ENCODE measurements at places on chromosomes 7 and 10.

DNA sequence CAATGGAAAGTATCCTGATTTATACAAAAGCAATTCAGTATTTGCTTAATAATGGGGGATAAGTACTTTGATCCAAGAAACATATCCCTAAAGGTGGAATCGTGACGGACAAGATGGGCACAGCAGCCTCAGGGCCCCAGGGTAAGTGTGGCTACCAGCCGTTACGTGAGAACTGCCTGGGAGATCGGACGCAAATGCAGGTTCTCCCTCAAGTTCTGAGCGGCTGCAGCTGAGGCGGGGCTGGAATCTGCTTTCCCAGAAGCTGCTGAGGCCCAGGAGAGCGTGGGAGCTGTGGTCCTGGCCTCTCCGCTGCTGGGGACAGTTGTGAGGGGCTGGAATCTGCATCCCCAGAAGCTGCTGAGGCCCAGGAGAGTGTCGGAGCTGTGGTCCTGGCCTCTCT is 13.5 kb downstream of the FOXL3 start:
- DNase-seq, result no peak

DNA sequence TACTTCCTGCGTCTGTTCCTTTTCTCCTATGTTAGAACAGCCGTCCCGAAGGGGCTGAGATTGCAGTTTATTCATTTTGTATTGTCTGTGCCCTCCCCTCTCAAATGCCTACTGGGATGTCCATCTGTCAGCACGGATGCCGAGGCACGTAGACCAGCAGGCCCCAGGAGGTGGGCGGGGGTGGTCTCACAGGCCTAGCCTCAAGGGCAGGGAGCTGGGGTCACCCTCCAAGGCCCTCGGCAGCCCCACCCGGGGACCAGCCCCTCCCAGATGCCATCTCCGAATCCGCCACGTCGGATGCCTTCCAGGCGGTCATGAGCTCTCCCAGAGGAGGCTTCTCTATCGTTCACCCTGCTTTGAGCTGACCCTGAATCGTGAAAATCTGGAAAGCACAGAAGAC is 59.7 kb downstream of the ELFN1 start:
- no peak for DNase-seq

- DNase-seq, result no peak
Measured at GRCh38 chr10:22705527-22705926, 8.9 kb downstream of the PIP4K2A start.

- no peak for DNase-seq
Measured at GRCh38 chr7:762885-763284, 35.8 kb upstream of the PRKAR1B start.

- DNase-seq, result no peak
Measured at GRCh38 chr10:73865459-73866442, 8.6 kb downstream of the CAMK2G start.

- DNase-seq, result no peak
Measured at GRCh38 chr7:6590645-6591110, 857 bp downstream of the INTS15 start.

GRCh38 chr7:149415391-149416071 is 45.3 kb downstream of the ZNF777 start:
- DNase-seq, result no peak

GRCh38 chr7:77542895-77543294 is 5.8 kb downstream of the PTPN12 start:
- DNase-seq, result no peak

DNA sequence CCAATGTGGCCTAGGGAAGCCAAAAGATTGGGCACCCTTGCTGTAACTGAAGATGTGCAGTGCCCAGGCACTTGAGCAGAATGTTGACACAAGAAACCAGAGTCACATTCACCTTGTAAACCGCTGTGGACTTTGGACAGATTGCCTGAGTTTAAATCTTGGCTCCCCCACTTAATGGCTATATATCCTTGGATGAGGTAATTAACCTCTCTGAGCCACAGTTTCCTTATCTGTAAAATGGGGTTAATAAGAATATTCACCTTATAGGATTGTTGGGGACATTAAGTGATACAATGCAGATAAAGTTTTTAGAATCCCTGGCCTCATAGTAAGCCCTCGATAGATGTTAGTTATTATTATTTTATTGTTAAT is 331.0 kb downstream of the LRMDA start:
- DNase-seq, result no peak

- DNase-seq, result no peak
Measured at GRCh38 chr10:11835704-11836103, 12.5 kb downstream of the PROSER2 start.

GRCh38 chr7:95684037-95684436 is 87.7 kb upstream of the PDK4 start:
- peak; percentile 46 for DNase-seq

DNA sequence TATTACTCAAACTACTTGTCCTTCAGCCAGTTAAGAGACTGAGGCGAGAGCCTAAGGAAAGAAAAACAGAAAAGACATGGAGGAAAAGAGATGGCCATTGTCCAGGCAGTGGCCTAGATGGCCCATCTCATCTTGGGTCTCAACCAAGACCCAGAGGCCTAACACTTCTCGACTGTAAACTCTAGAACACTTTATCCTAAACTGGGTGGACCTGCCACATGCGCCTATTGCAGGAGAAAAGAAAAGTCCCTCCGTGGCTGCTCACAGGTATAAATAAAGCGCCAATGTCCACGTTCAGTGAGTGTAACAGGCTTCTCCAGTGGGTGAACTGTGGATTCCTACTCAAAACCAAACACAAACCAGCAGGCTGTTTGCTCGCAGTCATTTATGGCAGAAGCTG is 92.7 kb upstream of the DDC start:
- no peak for DNase-seq

- DNase-seq, result peak; percentile 33
Measured at GRCh38 chr7:127253281-127254162, 781 bp upstream of the GRM8 start.

DNA sequence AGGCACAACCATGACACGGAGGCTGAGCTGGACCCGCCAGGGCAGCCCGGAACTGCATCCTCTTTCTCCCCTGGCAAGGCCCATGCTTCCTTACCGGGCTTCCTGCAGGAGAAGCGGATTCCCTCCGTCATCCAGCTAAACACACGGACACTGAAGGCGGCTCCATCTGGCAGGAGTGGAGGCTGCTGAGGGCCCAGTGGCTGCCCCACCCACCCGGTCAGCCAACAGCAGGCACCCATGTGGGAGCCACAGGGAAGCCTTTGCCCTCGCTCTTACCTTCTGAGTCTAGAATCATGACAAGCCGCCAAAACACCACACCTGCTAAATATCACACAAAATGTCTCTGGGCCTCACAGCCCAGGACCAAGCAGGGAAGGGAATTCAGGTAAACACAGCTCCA is 321.6 kb upstream of the RNF32 start:
- DNase-seq, result no peak

DNA sequence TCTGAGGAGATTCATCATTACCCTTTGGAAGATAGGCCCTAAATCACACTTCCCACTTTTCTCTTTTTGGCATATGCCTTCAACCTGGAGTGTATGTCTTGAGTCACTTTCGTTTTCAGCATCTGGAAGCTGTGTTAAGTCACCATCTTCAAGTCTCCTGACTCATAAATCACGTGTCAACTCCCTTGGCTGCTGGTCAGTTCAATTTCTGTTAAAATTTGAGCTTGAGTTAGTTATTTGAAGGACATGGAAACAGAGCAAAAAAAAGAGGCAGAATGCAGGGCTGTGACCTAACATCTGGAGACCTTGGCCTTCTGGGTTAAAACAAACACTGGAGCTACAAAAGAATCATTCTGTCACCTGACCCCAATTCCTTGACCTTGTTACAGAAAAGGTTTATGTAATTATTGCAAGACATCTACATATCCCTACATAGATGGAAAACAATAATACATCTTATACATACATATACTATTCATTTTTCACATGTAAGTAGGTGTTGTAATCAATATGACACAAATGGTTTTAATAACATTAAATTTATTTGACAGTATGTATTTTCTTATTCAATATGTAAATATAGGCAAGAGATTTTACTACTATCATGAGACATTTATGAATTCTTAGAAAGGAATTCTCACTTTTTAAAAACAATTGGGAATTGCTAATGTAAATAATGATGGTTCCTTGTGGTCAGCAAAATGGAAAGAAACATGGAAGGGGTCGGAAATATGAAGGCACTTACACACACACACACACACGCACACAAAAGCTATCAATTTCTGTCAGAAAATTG is 169.7 kb upstream of the PHYHIPL start:
- DNase-seq, result no peak

DNA sequence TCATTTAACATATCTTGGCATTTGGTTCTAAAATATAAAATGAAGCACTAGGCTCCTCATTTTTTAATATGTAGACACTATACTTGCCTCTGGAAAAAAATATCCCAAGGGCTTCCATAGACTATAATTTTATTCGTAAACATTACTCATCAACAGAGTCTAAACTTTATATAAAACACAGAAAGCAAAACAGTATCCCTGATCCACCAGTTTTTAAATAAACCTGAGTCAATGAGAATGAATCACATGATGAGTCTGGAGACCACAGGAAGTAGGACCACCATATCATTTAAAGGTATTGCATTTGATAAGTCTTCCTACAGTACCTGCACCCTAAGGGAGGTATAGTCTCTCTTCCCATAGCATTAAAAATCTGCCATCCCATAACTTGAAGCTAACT is 228.0 kb downstream of the DGKI start:
- no peak for DNase-seq

Measured in right lung (tissue), 10 donors.